ENCODE measurements at places on chromosomes 2 and 18.

GRCh38 chr2:33033606-33034081, 86.9 kb downstream of the LTBP1 start:
- peak; percentile 42 for DNase-seq

DNA sequence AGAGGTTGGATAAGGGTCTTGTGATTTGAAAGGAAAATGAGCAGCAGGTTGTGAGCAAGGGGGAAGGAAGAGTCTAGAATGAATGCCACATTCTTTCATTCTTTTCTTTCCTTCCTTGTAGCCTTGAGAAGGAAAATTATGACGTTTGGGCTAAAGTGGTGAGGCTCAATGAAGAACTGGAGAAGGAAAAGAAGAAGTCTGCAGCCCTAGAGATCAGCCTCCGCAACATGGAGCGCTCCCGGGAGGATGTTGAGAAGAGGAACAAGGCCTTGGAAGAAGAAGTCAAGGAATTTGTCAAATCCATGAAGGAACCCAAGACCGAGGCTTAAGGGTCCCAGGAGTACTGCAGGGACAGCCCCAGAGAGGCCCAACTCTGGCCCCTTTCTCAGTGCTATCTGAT, 45.3 kb downstream of the BMP10 start:
- DNase-seq: no peak

DNA sequence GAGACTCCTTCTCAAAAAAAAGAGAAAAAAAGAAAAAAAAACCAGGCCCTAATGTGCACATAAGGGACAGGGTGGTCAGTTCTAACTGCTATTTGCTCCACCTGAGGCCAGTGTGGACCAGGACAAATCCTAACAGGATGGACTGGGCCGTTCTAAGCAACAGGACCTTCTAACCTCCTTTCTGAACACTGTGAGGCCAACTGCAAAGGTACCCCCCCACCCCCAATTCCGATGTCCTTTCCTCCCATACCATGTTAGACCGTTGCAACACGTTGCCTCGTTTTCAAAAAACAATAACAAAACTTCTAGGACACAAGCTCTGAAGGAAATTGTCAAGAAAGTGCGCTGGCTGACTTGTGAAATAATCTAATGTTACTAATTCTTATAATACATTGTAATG, 1.2 kb downstream of the THAP4 start:
- DNase-seq: no peak

DNA sequence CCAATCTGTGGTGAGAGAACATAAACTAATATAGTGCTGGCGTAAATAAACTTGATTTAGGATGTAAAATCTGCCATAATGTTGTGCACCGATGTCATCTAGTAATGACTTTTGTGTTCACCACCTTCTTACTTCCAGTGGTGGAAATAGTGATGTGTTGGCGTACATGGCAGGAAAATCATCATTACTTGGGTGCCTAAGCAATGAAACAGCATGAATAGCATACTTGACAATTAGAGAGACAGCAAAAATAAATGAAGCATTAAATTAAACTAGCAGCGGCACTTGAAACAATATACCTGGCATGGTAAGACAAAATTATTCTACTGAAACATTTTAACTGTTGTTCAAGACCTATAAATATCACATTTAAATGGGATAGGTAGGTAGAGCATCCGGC, 73.2 kb upstream of the DSC1 start:
- no peak for DNase-seq

GRCh38 chr2:222494104-222494739, 69.9 kb downstream of the SGPP2 start:
- DNase-seq: no peak

DNA sequence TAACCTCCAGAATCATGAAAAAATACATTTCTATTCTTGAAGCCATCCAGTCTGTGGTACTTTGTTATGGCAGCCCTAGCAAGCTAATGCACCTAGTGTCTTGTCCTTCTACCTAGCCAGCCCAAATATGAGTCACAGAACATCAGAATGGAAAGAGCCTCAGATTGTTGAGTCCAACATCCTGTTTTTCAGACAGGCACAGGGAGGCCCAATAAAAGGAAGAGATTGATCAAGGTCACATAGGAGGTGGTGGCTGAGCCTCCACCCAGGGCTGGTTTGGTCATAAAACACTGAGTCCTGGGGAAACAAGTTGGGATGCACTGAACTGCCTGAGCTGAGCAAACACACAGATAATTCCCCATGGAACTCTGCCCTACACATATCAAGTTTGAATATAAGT, 195.5 kb downstream of the TTC32 start:
- DNase-seq: no peak

GRCh38 chr18:23067236-23067635, 68.0 kb upstream of the CABLES1 start:
- no peak for DNase-seq

DNA sequence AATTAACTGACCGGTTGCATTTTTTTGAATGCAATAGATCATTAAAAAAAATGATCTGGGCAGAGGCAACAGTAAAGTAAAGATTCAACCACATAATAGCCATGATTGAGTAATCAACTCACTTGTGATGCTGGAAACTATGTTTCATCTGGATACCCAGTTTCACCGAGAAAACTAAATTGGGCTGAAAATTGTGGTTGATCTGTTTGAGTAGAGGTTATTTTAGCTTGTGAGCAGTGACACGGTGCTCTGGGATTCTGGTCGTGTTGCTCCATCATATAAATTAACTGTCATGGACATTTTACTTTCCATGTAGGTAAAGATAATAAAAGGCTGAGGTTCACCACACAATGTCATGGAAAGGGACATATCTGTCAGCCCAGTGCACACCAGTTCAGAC, 58.7 kb downstream of the CD226 start:
- DNase-seq: no peak

DNA sequence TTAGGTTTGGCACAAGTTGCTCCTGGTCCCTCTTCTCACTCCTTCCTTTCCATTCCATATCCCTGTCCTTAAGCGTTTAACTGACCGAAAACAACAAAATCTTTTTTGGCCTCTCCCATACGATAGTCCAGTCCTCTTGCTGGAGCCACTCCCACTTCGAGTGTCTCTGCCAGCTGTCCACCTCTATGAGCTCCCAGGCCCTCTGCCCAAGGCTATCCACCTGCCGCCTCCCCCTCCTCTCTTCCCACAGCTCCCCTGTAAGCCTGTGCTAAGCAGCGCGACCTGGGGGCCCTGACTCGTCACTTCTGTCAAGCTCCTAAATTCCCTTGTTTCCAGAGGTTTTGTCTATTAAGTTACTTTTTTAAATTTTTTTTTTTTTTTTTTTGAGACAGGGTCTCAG, 47.0 kb upstream of the FOSL2 start:
- DNase-seq: no peak

DNA sequence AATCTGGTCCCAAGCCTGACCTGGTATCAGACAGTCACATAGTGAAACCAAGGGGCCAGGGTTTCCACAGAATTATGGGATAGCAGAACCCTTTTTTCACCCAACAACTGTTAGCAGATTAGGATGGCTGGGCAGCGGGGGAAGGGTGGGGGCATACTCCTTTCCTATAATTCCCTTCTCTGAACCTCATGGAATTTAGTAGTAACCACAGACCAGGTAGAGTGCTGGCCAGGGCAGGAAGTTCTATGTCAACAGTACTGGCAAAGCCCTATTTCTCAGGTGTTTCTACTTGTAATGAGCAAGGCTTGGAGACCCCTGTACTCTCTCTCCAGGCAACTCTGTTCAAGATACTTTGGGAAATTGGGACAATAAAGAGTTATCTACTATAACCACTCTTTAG, 174.6 kb downstream of the THADA start:
- no peak for DNase-seq

- no peak for DNase-seq
These were observed 855.1 kb upstream of the ACVR2A start for GRCh38 chr2:146989741-146990140.

- DNase-seq: no peak
These were observed 97.8 kb downstream of the NCK2 start for GRCh38 chr2:105842555-105842954.

GRCh38 chr2:234620018-234620417, 123.1 kb upstream of the ARL4C start:
- no peak for DNase-seq

DNA sequence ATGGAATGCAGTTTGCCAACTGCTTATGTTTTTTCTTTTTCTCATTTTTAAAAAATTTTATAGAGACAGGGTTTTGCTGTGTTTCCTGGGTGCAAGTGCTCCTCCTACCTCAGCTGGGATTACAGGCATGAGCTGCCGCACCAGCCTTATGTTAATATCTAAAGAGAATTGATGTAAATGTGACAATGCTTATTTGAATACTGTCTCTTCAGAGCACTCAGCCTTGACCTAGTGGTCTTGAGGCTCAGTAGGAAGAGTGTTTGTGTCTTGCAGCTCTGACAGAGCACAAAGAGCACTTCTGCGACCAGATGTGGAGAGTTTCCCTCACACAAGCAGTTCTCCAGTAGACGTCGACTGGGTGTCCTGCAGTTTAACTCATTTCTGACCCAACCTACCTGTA, 55.3 kb downstream of the ARHGEF4 start:
- no peak for DNase-seq

DNA sequence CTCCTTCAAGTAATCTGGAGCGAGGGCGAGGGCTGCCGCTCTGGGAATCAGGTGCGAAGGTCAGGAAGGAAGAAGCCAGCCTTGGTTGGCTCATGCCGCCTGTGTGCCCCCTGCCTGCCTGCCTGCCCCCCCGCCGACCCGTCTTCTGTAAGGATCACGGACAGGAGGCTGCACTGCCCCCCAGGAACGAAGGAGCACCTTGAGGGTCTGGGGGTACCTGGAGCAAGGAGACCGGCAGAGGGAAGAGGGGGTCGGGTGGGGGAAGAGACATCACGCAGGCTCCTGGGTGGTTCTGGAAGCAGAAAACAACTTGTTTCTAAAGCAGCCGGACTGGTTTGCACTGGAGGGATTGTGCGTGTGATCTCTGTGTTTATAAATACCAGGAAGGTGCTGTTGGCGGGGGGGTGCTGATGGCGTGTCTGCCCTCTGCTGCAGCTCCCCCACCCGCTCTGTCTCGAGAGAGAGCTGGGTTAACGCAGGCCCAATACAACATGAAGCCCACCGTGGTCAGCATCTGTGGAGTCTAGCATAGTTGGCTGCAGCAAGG, 1.7 kb downstream of the FOSL2 start:
- DNase-seq: no peak

DNA sequence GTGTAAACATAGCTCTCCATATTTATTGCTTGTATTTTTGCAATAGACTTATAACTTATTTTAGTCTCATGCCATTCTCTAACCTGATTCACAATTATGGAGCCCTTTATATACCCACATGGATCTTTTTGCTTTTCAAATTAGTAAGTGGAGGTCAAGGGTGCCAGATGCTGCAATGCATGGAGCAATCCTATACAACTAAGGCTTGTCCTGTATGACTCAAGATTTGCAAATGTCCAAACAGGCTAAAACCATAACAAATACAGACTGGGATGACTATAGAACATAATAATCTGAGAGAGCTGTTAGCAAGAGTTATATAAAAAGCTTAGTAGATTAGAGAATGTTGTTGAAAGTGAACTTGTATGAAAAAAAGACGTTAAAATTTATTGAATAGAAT, 690.4 kb upstream of the NRXN1 start:
- no peak for DNase-seq

DNA sequence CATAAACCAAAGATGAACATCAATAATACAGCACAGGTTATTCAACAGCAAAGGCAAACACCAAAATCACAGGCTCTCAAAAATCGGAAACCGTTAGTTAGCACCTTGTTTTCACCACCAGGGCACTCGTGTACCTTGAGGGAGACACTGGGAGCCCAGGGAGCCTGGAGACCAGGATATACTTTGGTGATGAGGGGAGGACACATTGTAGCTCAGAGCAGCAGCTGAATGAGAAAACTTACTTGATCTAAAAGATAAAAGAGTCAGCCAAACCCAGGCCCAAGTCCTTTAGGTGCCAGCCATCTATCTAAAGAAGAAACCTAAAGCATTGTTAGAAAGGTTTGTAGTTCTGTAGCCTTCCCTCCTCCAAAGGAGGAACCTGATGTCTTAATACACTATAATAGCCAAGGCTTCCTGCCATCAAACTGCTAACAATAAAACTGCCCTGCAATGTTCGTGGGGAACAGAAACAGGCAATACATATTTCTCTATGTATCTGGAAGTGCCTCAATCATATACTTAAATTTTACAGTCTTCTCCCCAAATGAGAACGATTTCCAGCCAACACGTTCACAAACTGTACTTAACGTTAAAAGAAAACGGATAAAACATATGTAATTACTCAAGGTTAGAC, 19.3 kb downstream of the BCL11A start:
- no peak for DNase-seq

DNA sequence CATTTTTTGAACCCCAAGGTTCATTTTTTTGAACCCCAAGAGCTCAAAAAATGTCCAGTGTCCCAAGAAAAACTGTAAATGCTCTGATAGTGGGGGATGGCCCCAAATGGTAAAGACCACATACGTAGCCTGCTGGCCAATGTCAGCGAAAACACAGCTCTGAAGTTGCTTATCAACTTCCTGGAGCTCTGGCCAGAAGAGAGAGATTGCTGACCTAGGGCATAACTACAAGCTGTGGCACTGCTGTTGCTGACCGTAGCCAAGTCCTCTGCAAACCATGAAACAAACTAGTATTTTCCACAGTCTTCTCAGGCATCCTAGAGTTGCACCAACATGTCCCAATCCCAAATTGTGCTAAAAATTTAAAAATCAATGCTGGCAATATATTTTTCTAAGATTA, 50.9 kb downstream of the REEP1 start:
- DNase-seq: no peak

GRCh38 chr2:26355038-26355995, 8.7 kb upstream of the ADGRF3 start:
- DNase-seq: peak; percentile 85

DNA sequence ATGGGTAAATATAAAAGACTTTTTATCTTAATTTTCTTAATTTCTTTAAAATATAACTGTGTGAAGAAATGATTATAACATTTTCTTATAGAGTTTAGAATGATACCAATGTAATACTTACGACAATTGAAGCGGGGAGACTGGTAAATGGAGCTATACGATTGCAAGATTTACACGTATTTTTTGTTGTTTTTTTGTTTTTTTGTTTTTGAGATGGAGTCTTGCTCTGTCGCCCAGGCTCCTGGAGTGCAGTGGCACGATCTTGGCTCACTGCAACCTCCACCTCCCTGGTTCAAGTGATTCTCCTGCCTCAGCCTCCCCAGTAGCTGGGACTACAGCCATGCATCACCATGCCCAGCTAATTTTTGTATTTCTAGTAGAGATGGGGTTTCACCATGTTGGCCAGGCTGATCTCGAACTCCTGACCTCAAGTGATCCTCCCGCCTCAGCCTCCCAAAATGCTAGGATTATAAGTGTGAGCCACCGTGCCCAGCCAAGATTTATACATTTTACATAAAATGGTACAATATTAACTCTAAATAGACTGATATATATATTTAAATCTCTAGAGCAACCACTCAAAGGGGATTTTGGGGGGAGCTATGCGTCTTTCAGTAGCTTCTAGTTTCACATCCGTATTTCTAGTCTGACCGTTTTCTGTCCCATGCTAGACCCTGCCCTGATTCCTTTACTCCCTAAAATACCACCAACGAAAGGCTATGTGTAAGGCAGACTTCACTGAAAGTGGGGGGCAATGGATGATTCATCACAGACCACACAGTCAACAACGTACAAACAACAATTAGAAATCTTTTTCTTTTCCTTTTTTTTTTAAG, 28.2 kb upstream of the ATG16L1 start:
- DNase-seq: no peak

- no peak for DNase-seq
These were observed 86.2 kb upstream of the RAB27B start for GRCh38 chr18:54742120-54742519.
